ENCODE measurements at places on chromosomes 1 and 21. TPM values are rescaled to one million over a fixed set of nuclear protein-coding genes. Genes with fewer than 3 reads are reported as not detected.

- peak; percentile 54 for DNase-seq
These were observed 3.0 kb upstream of the SDE2 start for GRCh38 chr1:226001963-226002666.

DNA sequence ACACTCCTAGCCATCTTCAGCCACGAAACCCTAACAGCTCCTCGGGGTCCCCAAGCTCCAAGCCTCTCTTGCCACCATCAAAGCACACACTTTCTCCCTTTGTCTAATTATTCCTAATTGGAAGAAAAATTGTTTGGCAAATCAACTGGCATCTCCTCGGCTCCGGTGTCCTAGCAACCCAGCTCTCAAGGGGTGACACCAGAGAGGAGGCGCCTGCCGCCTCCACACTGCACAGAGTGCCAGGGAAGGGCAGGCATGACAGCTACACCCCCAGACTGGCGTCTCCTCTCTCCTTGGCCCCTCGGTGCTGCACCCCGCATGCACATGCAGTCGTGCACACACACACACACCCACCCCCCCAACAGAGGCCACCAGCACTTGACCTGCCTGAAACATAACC, 18.2 kb upstream of the GJB5 start:
- DNase-seq, result no peak

GRCh38 chr1:2230781-2231531, 2.8 kb downstream of the SKI start:
- no peak for DNase-seq

DNA sequence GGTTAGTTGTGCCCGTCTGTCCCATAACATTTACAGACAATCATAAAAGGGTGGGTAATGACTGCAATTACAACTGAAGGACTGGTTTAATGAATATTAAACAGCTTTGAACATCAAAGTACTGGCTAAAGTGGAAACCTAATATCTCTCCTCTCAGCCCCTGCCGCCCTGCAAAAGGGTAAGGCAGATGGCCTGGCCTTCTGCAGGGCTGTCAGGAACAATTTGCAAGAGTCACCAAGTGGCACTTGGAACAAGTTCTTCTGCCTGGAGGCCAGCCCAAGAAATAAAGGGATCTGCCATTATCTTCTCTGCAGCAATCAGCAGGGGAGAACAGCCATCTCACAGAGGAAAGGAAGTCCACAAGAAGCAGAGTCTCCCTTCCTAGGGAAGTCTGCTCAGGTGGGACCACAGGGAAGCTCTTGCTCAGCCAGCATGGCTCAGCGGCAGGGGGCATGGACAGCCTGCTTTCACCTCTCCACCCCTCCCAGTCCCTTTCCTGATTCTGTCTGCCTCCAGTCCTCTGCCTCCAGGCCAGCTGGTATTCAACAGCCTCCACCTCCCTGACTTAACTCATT, 96.1 kb downstream of the TRABD2B start:
- no peak for DNase-seq

- peak; percentile 73 for DNase-seq
These were observed 1.2 kb upstream of the HPCAL4 start for GRCh38 chr1:39692152-39693074.

TDRD5 gene
- total RNA-seq, result 2.8 TPM

GRCh38 chr1:20311289-20311688, 20.6 kb downstream of the VWA5B1 start:
- DNase-seq, result no peak

TRIM58 gene
- 36.1 TPM for total RNA-seq

GRCh38 chr1:71908303-71908702, 374.0 kb downstream of the NEGR1 start:
- DNase-seq, result peak; percentile 46

GRCh38 chr21:34858559-34858958, 189.8 kb downstream of the CLIC6 start:
- DNase-seq, result no peak

DNA sequence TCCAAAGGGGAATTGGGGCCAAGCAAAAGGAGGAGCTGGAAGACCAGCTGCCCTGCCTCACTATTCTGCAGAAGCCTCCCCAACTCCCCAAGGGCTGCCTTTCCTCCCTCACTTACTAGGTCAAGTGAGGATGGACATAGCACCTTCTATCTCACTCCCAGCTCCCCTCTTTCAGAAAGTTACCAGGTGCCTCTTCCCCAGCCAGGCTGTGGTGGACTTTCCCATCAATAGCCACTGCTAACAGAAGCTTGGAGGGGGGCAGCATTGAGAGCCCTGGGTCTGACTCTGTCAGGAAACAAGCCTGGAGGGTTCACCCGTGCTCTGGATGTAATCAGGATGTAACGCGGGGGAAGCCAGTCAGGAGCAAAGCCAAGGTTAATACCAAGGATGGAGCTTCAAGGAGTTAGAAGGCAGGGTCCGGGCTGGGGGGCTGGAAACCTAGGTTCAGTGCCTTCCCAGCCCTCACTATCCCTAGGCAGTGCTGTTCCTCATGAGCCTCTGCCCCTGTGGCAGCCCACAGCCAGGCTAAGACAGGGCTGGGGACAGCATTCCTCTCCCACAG, 127.8 kb upstream of the NGF start:
- DNase-seq, result no peak

DNA sequence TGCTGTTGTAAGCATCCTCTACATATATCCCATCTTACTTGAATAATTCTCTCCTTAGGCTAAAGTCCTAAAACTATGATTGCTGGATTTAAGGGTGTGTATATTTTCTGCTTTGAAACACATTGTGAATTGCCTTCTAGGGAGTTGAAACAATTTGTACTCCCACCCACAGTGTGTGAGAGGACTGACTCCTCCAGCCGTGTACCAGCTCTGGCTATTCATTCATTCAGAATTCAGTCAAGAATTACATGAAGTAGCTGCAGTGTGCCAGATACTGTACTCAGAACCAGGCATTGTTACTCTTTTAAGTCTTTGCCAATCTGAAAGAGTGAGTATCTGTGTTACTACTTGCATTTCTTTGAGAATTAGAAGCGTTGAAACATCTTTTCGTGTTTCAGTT, 135.0 kb downstream of the DHRS3 start:
- DNase-seq, result no peak

GRCh38 chr1:44436401-44437106, 31.5 kb downstream of the RNF220 start:
- DNase-seq, result no peak

DNA sequence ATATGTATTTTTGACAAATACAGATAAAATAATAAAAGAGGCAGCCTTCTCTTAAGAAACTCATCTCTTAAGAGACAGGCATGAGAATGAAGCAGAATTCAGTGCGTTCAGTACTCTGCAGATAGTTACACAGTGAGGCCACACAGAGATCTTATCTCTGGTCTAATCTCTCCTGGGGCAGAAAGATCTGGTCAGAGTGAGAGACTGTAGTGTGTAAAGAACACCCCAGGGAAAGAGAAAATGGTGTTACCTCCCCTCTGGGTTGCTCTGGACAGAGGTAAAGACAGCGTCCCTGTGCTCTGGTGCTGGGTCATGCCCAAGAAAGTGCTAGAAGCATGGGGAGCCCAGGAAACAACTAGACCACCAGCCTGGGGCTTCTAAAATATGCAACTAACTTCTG, 216.3 kb downstream of the SIPA1L2 start:
- no peak for DNase-seq

CFAP74 gene
- total RNA-seq, result not detected

TYW3 gene
- total RNA-seq, result 18.0 TPM

DNA sequence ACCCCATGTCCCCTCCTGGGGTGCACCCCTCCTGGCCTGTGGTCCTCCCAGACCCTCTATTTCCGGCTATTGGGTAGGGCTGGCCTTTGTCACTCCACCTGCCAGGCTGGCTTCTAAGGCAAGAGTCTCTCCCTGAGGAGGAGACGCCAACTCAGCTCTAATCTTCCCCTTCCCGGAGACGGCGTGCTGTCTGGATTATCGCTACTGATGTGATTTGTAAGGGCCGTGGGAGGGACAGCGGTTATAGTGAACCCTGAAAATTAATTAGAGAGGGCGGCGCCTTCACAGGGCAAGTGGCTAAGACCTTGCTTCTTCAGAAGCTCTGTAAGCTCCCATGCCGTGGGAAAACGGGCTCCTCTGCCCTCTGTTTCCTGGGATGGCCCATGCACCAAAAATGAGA, 207.0 kb upstream of the VAMP3 start:
- no peak for DNase-seq

GRCh38 chr21:16072737-16073136, 343.0 kb downstream of the USP25 start:
- DNase-seq, result no peak

DNA sequence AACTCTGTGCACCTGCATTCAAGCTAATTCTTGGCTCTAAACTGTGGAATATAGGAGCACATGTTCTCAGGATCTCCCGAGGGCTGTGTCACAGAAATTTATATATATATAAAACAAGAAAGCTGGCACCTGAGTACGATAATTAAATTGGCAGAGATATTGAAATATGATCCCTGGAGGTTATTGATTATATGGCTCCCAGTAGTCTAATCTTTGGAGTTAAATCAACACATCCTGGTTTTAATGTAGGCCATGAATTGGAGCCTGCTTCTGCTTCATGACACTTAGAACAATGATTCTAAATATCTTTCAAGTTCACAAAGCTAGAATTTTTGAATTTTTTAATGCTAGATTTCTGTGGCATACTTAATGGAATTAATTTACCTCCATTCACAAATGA, 84.3 kb downstream of the CTH start:
- DNase-seq, result no peak

- no peak for DNase-seq
These were observed 110.4 kb downstream of the RERE start for GRCh38 chr1:8706995-8707396.

DNA sequence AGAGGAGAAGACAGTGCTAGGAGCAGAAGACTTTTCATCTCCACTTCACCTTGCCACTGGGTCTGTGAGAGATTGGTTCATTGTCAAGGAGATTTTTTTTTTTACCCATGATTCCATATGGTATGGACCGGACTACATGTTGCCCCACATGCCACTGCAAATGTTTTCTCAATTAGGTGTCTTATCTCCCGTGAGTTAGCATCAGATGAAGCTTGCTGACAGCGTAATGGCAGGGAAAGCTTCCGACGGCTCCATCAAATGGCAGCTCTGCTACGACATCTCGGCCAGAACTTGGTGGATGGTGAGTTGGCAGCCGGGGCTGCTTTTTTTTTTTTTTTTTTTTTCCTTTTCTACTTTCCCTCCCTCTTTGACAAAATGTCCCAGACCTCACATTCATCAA, 217.2 kb upstream of the NFIA start:
- no peak for DNase-seq

GRCh38 chr1:205950280-205950679, 7.0 kb upstream of the SLC26A9 start:
- peak; percentile 91 for DNase-seq

IKBKE gene
- 4.7 TPM for total RNA-seq

- DNase-seq, result no peak
These were observed 9.5 kb downstream of the ETNK2 start for GRCh38 chr1:204142032-204142974.

CASQ1 gene
- total RNA-seq, result not detected

DNA sequence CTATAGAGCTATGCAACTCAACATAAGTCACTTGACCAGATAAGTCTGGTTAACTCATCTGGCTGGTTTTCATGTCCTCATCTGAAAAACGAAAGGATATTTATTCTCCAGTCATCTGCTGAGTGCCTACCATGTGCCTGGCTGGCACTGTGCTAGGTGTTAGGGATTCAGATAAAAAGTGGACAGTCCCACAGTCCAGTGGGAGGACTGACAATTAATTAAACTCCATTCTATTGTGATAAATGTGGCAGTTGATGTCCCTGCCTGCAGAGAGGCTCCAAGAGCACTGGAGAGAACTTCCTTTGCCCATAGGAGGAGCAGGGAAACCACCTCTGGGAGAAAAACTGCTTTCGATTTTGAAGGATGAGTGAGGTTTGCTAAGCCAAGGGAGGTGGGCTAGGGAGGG, 5.4 kb downstream of the NUAK2 start:
- DNase-seq, result peak; percentile 32

GRCh38 chr1:1024149-1024770, 4.3 kb downstream of the AGRN start:
- no peak for DNase-seq

DNA sequence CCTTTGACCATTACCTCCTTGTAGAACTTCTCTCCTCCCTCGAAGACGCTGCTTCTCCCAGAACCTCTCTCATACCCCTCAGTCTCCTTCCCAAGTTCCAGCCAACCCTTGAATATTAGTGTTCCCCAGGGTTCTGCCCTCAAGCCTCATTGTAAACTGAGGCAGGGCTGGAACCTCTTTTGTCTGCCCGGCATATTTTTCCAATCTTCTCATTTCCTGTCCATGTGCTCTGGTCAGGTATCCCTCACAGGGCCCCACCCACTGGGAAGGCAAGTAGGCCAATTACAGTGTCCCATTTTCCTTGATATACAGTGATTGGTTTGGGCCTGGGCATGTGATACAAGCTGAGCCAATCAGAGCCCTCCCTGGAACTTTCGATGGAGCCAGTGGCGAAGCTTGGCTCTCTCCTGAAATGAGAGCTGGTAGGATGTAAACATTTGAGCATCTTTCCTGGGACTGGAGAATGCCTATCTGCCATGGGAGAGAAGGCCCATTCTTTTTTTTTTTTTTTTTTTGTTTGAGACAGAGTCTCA, 57.1 kb upstream of the ID3 start:
- no peak for DNase-seq

SLAMF1 gene
- total RNA-seq, result 0.33 TPM

DNA sequence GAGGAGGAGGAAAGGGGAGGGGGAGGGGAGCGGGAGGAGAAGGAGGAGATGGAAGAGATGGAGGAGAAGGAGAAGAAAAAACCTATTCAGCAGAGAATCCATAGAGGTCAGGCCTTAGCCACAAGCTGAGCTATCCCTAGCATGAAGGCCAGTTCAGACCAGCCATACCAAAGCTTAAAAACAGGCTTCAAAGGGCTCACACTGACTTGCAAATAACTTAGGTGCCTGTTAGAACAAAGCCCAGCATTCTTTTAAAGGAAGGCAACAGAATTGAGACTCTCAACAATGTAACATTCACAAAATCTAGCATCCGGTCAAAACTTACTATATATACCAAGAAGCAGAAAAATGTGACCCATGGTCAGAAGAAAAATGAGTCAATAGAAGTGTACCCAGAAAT, 43.6 kb upstream of the IFFO2 start:
- DNase-seq, result no peak

CLIC6 gene
- 11.0 TPM for total RNA-seq

LRRIQ3 gene
- 1.3 TPM for total RNA-seq

- no peak for DNase-seq
These were observed 44.6 kb upstream of the BCL9 start for GRCh38 chr1:147496571-147497210.

BCL2L15 gene
- total RNA-seq, result 0.67 TPM

GRCh38 chr1:211493876-211494653, 2.1 kb upstream of the RD3 start:
- DNase-seq, result no peak

GRCh38 chr21:36079010-36079649, 9.3 kb downstream of the CBR1 start:
- DNase-seq, result no peak

RGS13 gene
- total RNA-seq, result not detected

DCDC2B gene
- not detected for total RNA-seq

Data from thyroid gland (tissue), 4 donors.